Femur (tissue), 1 donor: ENCODE measurements at places on chromosomes 2 and 18.

GRCh38 chr2:229313591-229313990 is 42.5 kb upstream of the PID1 start:
- DNase-seq: no peak

GRCh38 chr2:137644731-137645130 is 319.5 kb upstream of the HNMT start:
- DNase-seq: peak; percentile 23

DNA sequence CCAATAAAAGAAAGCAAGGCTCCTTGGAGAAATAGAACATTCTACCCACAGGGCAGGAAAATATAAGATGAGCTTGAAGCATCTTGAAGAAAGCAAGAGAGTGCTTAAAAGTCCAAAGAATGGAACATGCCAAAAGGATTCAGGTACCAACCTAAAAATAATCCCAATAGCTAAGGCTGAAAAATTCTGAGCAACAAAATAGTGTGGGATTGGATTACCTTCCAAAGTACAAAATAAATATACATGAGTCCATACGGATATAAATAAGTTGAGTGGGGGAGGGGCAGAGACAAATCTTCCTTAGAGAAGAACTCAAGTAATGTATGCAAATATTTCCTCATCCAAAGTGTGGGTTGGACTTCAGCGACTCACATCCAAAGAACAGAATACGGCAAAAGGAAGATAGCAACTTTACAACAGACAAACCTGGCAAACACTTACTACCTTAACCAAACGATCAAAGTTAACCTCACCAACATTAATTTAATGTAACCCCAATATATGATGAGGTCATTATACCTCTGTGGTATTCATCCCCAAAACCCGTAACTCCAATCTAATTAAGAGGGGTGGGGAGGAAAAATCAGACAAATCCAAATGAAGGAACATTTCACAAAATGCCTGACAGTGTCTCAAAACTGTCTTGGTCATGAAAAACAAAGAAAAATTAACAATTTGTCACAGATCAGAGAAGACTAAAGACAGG is 26.9 kb downstream of the MEMO1 start:
- no peak for DNase-seq

GRCh38 chr2:10400568-10400977 is 47.6 kb downstream of the ODC1 start:
- peak; percentile 65 for DNase-seq

GRCh38 chr18:32920796-32921787 is 148.3 kb upstream of the KLHL14 start:
- no peak for DNase-seq

- DNase-seq: no peak
These were observed 481.8 kb downstream of the SPAG16 start for GRCh38 chr2:213766062-213766461.

- DNase-seq: no peak
These were observed 36.5 kb downstream of the KANSL3 start for GRCh38 chr2:96601382-96602292.

GRCh38 chr18:24346254-24346653 is 51.4 kb downstream of the OSBPL1A start:
- no peak for DNase-seq

DNA sequence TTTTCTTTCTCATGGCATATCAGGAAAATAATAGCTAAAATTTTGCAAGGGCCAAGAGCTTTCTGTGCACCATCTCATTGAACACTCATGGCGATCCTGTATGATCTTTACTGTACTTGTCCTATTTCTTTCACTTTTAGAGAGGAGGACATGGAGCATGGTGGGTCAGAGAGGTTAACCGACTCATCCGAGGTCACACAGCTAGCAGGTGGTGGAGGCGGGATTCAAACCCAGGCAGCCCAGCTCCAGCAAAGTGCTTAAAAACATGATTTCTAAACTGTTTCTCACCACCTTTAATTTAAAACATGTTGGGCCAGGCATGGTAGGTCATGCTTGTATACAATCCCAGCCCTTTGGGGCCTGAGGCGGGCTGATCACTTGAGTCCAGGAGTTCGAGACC is 6.4 kb downstream of the NGEF start:
- no peak for DNase-seq

DNA sequence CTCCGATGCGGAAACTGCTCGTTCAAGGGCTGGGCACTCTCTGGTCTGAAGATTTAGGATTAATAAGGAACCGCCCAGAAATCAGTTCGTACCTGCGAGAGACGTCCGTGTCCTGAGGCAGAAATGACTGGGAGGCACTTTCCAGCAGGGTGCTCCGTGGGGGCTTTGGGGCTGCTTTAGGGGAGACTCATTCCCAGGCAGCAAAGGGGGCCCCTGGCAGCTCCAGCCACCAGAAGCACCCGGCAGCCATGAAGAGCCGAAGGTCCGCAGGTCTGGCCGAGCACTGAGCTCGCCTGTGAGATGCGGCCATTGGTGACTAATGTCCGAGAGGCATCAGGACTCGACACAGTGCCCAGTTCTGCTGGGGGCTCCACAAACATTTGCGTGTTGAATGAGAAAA is 20.9 kb downstream of the KCNG2 start:
- DNase-seq: no peak

- DNase-seq: no peak
These were observed 327.0 kb downstream of the ZNF516 start for GRCh38 chr18:76167845-76168621.

DNA sequence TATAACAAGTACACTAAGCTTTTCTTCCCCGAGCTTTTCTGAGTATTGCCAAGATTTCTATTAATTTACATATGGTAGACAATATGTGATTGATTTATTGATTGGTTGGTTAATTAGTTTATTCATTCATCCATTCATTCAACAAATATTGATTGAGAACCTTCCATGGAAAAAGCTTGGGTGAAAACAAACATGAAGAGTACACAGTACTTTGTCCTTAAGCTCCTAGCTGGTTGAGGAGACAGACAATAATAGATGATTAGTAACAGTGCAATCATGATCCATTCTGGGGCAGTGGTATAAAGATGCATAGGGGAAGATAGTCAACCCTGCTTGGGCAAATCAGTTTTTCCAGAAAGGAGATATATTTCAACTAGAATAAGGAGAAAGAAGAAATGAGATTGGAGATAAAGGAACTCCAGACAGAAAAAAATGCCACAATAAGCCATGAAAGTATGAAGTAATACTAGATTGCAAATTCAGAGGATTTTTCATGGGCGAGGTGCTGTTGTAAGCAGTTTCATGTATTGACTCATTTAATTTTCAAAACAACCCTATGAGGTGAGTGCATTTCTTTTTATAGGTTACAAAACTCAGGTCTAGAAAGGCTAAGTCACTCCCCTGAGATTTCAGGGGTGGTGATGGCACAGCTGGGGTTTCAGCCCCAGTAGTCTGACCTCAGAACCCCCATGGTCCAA is 129.5 kb downstream of the RND3 start:
- no peak for DNase-seq

DNA sequence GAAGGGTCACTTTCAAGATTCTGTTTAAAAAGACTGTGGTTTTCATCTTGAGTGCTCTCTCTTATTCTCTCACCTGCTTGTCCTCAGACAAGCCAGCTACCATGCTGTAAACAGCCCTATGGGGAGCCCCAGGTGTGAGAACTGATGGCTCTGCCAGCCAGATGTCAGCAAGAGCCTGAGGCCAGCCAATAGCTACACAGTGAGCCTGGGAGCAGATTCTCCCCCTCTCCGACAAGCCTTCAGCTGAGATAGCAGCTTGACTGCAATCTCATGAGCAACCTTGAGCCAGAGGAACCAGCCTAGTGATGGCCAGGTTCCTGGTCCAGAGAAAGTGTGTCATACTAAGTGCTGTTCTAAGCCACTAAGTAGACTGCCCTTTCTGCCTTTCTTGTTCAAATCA is 272.1 kb downstream of the NAPG start:
- DNase-seq: no peak

- DNase-seq: no peak
These were observed 406.0 kb downstream of the TGIF1 start for GRCh38 chr18:3855966-3856365.

- DNase-seq: no peak
These were observed 23.7 kb upstream of the ACKR3 start for GRCh38 chr2:236545814-236546480.

DNA sequence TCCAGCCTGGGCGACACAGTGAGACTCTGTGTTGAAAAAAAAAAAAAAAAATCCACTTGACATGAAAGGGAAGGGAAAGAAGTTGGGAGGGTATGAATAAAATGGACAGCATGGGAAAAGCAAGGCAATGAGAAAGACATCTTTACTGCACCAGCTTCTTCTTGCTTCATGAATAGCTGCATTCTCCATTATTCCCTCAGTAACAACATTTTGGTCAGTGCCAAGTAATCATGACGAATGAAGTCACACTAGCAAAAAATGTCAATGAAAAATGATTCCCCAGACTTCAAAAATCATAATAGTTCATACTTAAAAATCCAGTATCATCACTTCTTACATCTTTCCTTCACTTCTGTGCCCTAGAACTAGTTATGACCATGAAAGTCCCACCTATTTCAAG is 30.4 kb downstream of the ADAM17 start:
- no peak for DNase-seq

- peak; percentile 94 for DNase-seq
These were observed 98.7 kb downstream of the COL6A3 start for GRCh38 chr2:237315170-237315828.

GRCh38 chr2:750628-751027 is 73.4 kb upstream of the TMEM18 start:
- no peak for DNase-seq

DNA sequence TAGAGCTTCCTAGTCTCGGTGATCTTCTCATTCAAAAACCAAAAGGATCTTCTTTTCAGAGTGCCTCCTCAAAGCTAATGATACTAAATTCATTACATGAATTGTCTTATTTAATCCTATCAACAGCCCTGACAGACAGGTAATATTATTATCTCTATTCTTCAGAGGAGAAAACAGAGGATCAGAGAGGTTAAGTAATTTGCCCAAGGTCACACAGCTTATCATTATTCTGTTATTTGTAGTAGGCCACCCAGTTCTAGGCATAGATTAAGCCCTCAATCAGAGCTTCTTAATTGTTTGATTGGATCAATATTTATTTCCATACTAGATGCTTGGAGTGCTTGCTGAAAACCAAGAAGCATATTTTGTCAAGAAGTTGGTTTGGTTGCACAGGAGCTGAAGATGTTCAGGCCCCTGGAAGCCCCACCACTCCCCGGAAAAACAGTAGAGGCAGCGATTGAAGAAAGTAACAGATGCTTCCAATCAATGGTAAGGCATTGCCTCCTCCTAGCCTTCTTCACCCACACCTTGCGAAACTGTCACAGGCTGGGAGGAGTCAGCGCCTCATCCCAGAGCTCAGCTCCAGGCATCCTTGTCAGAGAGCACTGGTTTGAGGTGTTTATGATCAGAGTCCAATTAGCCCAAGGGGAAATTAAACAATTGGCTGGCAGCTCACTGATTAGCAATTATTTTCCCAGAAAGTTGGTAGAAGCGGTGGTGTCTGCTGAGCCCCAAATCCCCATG is 487.2 kb downstream of the BCL11A start:
- DNase-seq: no peak

- DNase-seq: no peak
These were observed 481.4 kb upstream of the SPRED2 start for GRCh38 chr2:65913813-65914212.

- no peak for DNase-seq
These were observed 27.2 kb upstream of the FRZB start for GRCh38 chr2:182893666-182894065.

DNA sequence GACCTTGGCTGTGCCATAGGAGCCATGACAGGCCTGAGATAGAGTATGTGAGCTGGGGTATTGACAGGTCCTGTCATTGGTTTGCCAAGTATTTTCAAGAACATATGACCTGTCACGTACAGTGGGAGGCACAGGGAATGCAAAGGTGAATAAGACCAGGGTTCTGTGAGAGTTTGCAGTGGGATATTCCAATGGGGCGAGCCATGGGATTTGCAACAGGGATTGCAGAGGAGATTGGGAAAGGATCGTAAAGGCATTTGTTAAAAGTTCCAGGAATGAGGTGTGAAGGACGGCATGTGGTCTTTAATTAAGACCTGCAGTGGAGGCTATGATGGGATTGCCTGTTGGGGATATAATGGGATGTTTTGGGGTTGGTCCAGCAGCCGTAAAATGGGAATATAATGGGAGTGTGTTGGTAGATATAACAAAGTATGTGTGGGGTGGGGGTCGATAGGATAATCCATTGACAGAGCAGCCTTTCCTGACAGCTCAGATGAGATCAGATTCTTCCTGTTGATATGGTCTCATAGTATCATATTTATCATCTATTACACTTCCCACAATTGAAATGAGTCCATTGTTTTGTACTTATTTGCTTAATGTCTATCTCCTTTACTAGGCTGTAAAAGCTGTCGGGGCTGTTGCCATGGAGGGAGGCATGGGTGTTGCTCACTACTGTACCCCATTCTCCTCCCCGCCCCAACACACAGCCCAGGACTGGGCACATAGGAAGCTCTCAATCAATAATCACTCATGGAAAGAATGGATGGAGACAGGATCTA is 38.1 kb downstream of the PKDCC start:
- no peak for DNase-seq
